A549 treated with GW870086 at 1 μM for 4 hours (cell line): ENCODE measurements at places on chromosomes 3 and 15. TPM values are rescaled to one million over a fixed set of nuclear protein-coding genes. Genes with fewer than 3 reads are reported as not detected.

The BCL2A1 gene
- 10.2 to 13.6 TPM (median 10.8 TPM) in 5 replicates for total RNA-seq

The TRIM59 gene
- total RNA-seq: 6.3 to 12.4 TPM (median 9.0 TPM) in 5 replicates

The SLCO2A1 gene
- 0.07 to 0.21 TPM (median 0.15 TPM) in 4 of 5 replicates, not detected in the other for total RNA-seq

The UBAP1L gene
- 0.61 to 0.85 TPM (median 0.65 TPM) in 5 replicates for total RNA-seq

The CX3CR1 gene
- total RNA-seq: 0.03 to 0.08 TPM (median 0.05 TPM) in 3 of 5 replicates, not detected in the others

The PGBD4 gene
- total RNA-seq: 0.96 to 1.7 TPM (median 1.6 TPM) in 5 replicates

The SCN5A gene
- total RNA-seq: 0.53 to 2.6 TPM (median 1.0 TPM) in 5 replicates

The MTFMT gene
- 20.3 to 30.4 TPM (median 25.6 TPM) in 5 replicates for total RNA-seq

The LMAN1L gene
- not detected in 5 replicates for total RNA-seq

The BCHE gene
- 0.73 to 1.2 TPM (median 1.0 TPM) in 5 replicates for total RNA-seq

The GPR171 gene
- total RNA-seq: not detected in 5 replicates

The GABRA5 gene
- 78.4 to 116 TPM (median 105 TPM) in 5 replicates for total RNA-seq

The CLDN18 gene
- total RNA-seq: not detected in 5 replicates

The XCR1 gene
- total RNA-seq: not detected in 5 replicates

The GPR176 gene
- 8.2 to 11.7 TPM (median 10.1 TPM) in 5 replicates for total RNA-seq

The CCDC14 gene
- 12.9 to 22.9 TPM (median 18.3 TPM) in 5 replicates for total RNA-seq

The GPR149 gene
- total RNA-seq: not detected in 5 replicates
